ENCODE measurements at places on chromosomes 2 and 18.
A peak's percentile ranks its signal among the peaks of the same experiment; 100 is the strongest.

GRCh38 chr18:415617-416612, 84.6 kb downstream of the COLEC12 start:
- DNase-seq = no peak

DNA sequence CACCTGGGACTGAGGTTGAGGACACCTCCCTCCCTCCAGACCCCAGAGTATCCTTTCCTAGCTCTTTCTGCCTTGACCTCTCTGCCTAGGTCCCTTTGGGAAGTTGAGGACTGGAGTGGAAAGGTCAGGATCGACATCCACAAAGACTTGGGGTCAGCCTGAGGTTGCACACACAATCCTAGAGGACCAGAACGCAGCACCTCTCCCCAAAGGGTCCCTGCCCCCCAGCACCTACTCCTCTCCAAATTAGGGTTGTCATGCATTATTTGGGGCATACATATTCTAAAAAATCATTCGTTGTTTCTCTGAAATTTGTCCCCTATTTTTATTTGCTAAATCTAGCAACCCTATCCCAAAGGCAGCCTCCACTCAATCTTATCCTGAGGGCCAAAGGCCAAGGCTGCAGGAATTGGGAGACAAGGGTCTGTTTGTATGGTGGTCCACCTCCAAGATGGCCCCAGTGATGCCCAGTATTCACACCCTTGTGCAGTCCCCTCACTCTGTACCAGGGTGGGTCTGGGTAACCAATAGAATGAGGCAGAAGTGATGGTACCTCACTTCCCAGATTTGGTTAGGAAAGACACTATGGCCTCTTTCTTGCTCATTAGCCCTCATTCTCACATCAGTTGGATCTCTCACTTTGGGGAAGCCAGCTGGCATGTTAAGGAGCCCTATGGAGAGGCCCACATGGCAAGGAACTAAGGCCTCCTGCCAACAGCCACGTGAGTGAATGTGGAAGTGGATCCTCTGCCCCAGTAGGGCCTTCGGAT, 3.5 kb upstream of the CHRNG start:
- DNase-seq = no peak

GRCh38 chr18:31042406-31043181, at the start of gene DSC3:
Gene DSC3 (minus strand): TSS chr18:31042742. CDS start chr18:31042660, 82 bp downstream.
- no peak for DNase-seq

- no peak for DNase-seq
Observed at GRCh38 chr18:48962994-48963561, 12.3 kb upstream of the SMAD7 start.

DNA sequence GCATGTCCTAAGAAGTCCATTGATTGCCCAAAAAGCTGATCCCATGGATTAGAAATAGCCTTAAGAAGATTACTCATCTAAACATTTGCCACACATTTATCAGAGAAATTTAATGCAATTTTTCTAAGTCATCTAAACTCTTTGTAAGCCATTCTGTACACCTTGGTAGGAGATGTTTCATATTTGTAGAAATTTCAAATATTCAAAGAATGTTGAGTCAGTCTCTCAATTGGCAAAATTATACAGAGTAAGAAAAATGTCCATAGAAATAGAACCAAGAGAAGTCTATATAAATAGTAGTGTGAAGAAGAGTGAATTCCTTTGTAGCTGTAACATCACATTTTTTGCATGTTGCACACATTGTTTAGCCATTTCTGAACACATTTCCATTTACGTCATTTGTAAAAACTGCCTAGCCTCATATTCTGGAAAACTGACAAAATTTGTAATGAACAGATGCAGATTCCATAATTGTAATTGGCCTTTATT, 128.6 kb downstream of the MSTN start:
- no peak for DNase-seq

GRCh38 chr2:113041871-113042270, 10.8 kb downstream of the IL36B start:
- DNase-seq = no peak

- DNase-seq = no peak
Observed at GRCh38 chr2:226017537-226017936, 618.0 kb downstream of the NYAP2 start.

DNA sequence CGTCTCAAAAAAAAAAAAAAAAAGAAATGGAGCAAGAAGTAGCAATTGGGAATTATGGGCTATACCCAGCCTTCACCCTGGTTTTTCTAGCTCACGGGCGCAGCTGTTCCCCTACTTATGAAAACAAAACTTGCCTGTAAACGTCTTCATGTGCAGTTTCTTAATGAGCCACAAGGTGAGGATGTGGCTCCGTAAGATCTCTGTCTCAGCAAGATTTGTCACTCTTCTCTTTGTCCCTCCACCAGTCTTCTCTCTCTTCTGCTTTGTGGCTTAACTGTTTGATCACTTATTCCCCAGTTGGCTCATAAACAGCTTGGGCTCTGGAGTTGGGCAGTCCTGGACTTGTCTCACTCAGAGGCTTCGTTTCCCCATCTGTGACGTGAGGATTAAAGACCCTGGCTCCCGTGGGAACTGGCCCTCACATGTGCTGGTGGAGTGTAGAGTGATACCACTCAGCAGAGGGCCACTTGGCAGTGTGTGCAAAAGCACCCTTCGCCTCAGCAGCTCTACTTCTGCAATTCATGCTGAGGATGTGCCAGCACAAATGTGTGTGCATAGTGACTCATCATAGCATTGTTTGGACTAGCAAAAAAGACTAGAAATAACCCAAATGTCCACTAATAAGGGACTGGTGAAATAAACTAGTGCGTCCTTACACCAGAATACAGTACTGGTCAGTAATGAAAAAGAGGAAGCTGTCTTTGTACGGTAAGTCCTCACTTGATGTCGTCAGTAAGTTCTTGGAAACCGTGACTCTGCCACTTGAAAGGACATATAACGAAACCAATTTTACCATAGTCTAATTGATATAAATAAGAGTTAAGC, 8.7 kb downstream of the CEP68 start:
- peak; percentile 38 for DNase-seq

GRCh38 chr2:150143087-150143536, 344.4 kb downstream of the RND3 start:
- DNase-seq = no peak

DNA sequence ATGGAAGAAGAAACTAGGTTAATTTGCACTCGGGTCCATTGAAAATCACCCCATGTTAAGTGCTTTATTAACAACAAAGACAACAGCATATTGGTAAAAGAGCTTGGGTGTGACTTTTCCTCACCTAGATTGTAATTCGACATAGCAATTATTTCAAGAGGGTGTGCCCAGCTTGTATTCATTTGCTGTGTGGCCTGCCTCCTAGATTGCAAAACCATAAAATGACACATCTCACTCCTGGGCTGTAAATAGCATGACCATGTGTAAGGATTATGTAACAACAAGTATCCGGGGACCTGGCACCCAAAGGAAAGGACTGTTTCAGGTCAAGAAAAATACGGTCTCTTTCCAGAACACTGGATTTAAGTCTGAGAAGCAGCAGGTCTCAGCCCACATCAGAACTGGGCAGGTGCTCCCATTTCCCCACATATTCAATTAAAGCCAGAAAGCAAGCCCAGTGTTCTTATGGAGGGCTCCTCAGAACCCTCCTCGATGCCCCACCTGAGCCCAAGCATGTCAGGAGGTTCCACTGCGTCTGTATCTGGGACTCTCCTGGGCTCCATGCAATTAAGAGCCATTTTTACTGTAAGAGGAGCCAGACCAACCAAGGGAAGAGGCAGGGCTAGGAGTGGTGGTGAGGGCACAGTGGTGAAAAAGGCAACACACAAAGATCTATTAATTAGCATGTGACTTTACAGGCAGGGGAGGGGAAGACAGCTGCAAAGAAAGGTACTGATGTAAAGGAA, 39.2 kb downstream of the MREG start:
- no peak for DNase-seq

GRCh38 chr2:219680958-219681693, 53.7 kb downstream of the SLC4A3 start:
- no peak for DNase-seq

GRCh38 chr2:39368846-39369245, 68.2 kb downstream of the MAP4K3 start:
- no peak for DNase-seq

DNA sequence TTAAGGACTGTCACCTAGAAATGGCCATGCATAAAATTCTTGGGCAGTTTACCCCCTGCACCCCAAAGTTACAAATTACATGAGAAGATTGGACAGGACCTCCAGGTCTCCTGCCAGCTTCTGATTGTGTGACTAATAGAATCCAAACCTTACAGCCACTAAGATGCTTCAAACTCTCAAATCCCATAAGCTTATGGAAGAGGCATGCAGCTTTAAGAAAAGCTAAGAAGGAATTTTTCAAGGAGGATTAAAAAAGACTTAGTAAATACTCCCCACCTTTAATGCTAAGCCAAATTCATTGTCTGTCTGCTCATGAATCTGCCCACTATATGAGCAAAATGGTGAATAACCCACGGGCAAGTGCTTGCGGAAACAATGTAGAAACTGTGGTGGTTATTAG, 86.3 kb downstream of the MAIP1 start:
- DNase-seq = no peak

DNA sequence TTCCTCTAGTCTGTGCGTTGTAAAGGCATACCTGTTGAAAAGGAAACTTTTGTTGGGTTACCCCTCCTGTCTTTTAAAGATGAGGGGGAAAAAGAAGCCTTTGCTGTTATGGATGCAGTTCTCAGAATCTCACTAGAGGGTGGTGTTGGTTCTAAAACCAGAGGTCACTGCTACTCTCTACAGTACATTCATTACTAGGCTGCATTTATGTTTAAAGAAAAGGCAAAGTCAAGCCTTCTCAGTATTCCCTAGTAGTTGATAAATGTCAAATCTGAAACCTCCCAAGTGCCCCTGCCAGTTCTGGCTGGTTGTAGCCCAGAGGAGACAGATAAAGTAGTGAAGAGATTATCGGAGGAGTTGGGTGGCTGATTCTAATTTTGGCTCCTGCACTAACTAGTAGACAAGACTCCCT, 1.4 kb upstream of the PLCL1 start:
- no peak for DNase-seq

GRCh38 chr2:77512507-77512906, 9.7 kb downstream of the LRRTM4 start:
- no peak for DNase-seq

DNA sequence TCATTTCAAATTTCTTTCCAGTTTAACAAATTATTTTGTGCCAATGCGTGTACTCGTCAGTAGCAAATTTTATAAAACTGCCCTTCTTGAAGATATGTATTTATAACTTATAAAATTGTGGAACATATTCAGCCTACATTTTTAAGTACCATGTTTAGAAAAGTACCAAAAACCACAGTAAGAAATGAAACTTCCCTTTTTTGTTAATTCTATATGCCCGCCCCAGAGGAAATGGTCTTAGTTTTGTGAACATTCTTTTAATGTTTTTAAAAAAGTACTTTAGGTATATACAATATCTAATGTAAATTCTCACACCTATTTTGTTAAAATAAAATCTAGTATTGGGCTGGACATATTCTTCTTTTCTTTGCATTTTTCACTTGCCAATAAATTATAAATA, 1.2 kb downstream of the UGT1A9 start:
- DNase-seq = no peak

DNA sequence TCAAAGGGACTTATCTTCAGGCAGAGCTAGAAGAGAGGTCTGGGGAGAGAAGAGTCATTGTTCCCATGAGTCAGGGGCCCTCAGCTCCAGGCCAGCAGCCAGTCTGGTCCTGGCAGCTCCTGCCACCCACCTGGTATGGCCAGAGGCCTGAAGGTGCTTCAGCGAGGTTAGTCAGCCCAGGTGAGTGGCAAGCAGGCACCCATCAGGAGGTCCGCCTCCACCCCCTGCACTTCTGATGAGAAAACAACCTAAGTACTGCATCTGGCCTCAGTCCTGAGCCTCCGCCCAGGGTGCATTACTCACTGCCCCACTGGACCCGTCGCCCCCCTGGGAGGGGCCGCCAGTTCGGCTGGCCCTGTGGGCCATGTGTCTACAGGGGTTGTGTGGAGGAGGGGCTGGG, 130.2 kb downstream of the INHBB start:
- no peak for DNase-seq

Measured in substantia nigra (tissue), 51 donors.